ENCODE measurements at places on chromosomes 7 and 10.

GRCh38 chr7:138979226-138979979 lies 1.8 kb downstream of the KIAA1549 start:
- no peak for DNase-seq

DNA sequence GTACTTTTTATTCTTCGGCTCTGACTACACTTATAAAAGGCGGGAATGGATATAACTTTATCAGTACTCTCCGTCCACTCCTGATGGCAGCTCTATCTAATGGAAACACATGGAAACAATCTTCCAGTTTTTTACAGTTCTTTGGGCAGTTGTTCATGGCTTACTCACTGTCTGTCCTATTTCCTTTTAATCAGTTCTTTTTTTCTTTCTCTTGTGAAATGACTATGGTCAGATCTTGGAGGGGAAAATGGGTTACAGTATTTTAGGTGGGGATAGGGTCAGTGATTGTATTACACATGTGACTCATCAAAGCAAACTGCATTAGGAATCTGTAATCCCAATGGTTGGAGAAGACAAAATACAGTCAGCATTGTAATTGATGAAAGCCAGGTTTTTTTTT lies 112.4 kb downstream of the BICC1 start:
- no peak for DNase-seq

GRCh38 chr10:61456095-61456789 lies 3.1 kb upstream of the TMEM26 start:
- no peak for DNase-seq

GRCh38 chr10:62115321-62115720 lies 153.3 kb downstream of the RTKN2 start:
- no peak for DNase-seq

- DNase-seq, result no peak
These were observed 542.2 kb upstream of the FOXK1 start for GRCh38 chr7:4139656-4140625.

DNA sequence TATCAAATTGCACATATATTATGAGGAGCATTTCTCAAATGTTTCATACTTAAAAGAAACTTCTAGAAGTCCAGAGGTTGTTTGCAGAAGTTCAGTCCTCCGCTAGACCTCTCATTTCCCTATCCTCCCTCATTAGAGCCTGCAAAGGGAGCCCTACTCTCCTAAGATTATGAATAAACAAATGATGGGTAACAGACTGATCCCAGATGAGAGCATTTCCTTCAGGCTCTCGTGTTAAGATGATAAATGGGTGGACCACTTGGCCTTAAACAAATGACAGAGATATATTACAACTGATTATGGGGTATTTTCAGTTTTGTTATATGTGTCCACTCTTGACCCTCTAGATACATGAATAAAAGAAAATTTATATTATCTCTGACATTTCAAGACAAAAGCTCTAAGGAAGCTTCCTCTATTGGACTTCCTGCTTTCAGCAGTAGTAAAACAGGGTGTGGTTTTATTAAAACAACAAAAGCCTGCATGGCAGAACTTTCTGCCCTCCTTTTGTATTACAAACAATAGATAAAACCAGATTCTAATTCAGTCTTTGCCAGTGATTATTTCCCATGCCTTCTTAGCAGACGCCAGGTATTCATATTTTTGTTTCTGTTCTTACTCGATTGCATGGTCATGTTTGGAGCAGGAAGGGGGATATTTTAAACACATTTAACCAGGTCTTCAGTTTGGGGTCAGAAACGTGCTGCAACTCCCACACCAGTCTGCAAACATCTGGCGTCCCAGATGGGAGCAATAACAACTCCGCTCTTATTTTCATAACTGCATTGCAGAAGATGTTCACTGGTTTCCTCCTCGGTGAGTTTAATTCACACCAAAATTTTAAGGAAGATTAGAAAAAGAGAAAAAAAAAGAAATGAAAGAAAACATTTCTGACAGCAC lies 52.4 kb upstream of the FAM204A start:
- DNase-seq, result no peak

DNA sequence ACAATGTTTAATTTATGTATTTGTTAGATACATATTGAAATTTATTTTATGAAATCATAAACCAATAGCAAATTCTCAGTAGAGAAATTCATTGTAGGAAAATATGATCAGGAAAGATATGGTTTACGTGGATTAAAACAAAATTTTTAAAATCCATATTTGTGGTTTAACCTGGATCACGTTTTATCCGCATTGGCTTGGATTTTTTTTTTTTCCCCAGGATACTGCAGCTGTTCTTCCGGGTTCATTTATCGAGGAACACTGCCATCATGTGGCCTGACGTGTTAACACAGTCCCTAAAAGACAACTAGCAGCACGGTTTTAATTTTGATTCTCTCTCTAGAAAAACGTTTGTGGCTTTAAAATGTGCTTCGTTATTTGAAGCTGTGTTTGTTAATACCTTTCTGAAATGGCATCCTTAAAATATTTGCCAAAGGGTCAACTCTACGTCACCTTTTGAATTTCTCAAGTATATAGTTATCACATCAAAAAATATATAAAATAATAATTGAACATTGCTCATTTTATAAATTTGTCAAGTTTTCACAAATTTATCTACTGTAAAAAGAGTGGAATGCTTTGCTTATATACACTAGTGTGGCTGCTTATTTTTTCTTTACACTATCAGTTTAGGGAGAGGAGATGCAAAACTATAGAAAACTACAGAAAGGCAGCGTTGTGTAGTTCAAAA lies 8.7 kb upstream of the ASB4 start:
- peak; percentile 69 for DNase-seq

DNA sequence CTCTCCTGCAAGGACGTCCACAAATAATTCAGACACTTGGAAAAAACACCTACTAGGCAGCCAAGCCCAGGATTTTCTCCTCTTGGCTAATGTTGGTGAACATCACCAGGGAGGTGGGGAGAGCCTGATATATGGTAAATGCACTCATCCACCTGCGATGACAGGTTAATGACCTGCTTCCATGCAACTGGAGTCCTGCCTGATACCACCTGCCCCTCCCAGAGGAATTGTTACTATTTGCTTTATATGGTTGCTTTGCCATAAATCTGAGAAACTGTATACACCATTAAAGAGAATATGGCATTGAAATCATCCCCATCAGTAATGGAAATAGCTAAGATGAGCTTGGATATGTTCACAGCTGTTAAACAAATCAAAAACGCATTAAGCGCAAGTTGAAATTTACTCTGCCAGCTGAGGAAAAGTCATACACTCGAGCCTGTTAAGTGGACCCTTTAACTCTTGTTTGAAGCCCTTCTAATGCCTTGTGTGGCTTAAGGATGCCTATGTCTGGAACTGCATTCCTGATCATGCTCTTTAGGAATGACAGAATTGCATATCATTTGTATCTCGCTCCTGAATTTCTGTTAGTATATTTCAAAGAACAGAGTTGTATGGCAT lies 208.3 kb downstream of the PRPF18 start:
- no peak for DNase-seq

GRCh38 chr7:46390042-46390441 lies 469.0 kb upstream of the IGFBP3 start:
- no peak for DNase-seq

DNA sequence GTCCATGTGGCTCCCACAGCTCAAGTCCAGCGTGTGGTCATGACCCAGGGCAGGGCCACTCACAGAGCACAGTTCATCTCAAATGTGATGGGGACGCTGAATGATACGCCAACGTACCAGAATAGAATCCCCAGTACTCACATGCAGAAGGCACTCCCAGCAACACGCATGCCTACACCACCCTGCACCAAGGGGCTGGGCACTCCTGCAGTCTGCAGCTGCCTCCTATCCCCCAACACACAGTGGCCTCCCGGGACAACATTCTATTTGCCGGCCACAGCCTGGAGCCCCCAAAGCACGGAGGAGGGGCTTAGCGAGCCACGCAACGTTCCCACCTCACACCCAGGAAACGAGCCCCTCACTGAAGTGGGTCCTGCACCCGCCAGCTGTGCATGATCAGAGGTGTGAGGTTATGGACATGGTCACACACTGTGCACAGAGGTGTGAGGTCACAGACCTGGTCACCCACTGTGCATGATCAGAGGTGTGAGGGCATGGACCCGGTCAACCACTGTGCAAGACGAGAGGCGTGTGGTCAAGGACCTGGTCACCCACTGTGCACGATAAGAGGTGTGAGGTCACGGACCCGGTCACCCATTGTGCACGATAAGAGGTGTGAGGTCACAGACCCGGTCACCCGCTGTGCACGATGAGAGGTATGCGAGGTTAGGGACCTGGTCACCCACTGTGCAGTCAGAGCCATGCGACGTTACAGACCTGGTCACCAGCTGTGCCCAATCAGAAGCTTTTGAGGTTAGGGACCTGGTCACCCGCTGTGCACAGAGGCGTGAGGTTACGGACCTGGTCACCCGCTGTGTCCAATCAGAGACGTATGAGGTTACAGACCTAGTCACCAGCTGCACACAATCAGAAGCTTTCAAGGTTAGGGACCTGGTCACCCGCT lies 182.8 kb downstream of the DIP2C start:
- no peak for DNase-seq

DNA sequence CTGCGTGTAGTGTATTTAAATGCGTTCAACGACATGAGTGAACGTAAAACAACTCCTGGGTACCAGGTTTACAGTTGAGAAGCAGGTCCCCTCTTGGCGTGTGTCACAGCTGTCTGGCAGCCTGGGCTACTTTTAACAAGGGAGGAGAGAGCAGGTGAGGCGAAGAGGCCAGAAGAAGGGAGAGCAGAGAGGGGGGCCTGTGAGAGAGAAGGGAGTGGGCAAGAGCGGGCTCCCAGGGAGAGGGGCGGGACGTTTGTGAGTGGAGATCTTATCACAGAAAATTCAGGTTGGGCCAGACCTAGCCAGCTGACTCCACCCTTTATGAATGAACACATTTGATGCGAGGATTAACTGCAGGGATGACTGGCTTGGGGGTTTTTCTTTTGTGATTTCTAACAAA lies 154.0 kb downstream of the CAMK1D start:
- no peak for DNase-seq

GRCh38 chr10:37671802-37672201 lies 185.6 kb downstream of the ZNF248 start:
- DNase-seq, result no peak

DNA sequence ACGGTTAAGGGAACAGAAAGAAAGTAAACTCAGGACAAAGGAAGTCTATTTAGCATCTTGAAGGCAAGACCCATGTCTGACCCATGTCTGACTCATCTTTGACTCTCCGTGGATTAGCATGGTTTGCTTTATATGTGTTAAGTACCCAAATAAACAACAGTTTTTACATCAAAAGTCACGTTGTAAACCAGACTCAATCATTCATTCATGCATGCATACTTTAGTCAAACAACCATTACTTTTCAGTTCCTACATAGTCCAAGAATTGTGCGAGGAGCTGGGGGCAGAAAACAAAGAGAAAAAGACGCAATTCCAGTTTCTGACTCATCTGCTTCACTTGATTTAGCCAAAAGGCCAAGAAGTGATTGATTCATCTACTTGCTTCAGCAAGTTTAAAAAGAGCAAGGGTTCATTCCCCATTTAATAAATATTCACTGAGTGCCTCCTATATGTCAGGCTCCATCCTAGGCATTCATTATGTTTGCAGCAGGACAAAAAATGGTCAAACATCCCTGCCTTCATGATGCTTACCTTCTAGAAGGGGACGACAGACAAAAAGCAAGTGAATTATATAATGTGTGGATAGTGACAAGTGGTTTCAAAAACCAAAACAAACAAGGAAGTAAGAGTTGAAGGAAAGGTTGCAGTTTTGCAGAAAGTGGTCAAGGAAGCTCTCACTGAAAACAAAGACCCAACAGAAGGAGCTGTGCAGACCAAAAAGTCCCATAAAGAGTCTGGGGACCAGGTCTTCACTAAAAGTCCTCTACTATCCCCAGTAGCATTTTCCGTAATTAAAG lies 116.2 kb downstream of the FAM107B start:
- no peak for DNase-seq

- no peak for DNase-seq
These were observed 159.3 kb upstream of the CNTNAP2 start for GRCh38 chr7:145957160-145957890.

DNA sequence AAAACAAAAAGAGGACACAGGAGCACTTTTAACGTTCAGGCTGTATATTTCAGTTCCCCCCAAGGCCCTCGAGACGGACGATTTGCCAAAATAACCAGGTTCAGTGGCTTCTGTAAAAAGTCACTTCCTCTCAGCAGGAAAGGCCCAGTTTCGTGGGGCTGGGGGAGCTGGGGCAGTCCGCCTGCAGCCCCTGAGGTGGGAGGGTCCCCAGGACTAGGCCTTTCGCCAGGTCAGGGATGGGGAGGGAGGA lies 28.8 kb downstream of the WDR86 start:
- DNase-seq, result no peak

GRCh38 chr7:158300427-158300826 lies 287.2 kb downstream of the PTPRN2 start:
- DNase-seq, result no peak

GRCh38 chr10:104337985-104338735 lies at the start of gene ITPRIP:
Gene ITPRIP, minus strand, starts transcription at chr10:104338465. Its CDS starts 22,414 bp downstream, at chr10:104316051.
- DNase-seq, result peak; percentile 83

DNA sequence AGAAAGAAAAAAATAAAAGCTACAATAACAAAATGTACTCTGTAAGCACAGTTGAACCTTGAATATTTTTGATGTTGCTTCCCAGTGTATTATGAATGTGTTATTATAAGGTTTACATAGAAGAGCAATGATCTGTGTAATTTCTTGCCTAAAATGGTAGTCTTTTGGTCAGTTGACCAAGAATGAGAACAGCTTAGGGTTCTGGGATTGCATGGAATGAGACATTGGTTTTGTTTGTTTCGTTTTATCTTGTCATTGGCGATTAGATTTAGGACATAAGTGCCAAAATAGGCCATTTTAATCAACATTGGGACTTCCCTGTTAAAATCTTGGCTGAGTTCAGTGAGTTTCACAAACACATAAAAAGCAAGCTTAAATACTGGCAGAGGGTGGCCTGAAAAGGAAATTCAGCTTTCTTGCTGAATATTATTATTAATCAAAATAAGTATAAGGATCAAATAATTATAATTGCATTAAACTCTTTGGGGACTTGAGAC lies 49.1 kb upstream of the GLCCI1 start:
- no peak for DNase-seq

DNA sequence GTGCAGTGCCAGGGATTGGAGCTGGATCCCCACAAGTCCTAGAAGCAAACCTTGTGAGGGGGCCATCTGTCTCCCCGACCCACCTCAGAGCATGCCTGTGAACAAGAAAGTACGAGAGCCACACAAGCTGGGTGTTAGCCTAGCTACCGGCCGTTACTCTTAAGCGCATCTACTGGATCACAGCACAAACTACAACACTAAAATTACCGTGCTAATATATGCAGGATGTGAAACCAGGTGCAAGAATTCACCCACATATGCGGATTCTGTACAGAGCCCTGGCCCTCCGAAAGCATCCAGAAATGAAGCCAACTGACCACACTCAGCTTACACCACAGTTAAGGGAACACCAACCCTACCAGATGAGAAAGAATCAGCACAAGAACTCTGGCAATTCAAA lies 16.0 kb upstream of the PRSS1 start:
- DNase-seq, result no peak
